Vein endothelial cell (primary cell): ENCODE measurements at places on chromosomes 4 and X. TPM values are rescaled to one million over a fixed set of nuclear protein-coding genes. Genes with fewer than 3 reads are reported as not detected.

The HPGD gene
- not detected in 2 replicates for total RNA-seq

The P2RY8 gene
- total RNA-seq = under 0.01 TPM in 1 of 2 replicates, not detected in the other

The TSPAN6 gene
- 41.9 and 63.0 TPM in 2 replicates for total RNA-seq

The CCKAR gene
- total RNA-seq = not detected in 2 replicates

The DLG3 gene
- total RNA-seq = 1.2 and 1.3 TPM in 2 replicates

The ZNF157 gene
- total RNA-seq = under 0.01 TPM in 1 of 2 replicates, not detected in the other

The CCNG2 gene
- 20.6 and 21.3 TPM in 2 replicates for total RNA-seq

The INPP4B gene
- total RNA-seq = 8.5 and 10.2 TPM in 2 replicates

The TGIF2LX gene
- total RNA-seq = not detected in 2 replicates

The FANCB gene
- 2.6 and 6.0 TPM in 2 replicates for total RNA-seq

The OPN1MW gene
- total RNA-seq = not detected in 2 replicates

The WNK3 gene
- 0.65 and 1.2 TPM in 2 replicates for total RNA-seq

The HDX gene
- 8.5 and 10.9 TPM in 2 replicates for total RNA-seq

The C4orf36 gene
- 0.33 and 0.57 TPM in 2 replicates for total RNA-seq

The MSMO1 gene
- total RNA-seq = 49.6 and 127 TPM in 2 replicates

The PLXNB3 gene
- 11.0 and 11.4 TPM in 2 replicates for total RNA-seq

The CENPVL3 gene
- total RNA-seq = not detected in 2 replicates

The RHOXF2 gene
- total RNA-seq = not detected in 2 replicates

The AFM gene
- not detected in 2 replicates for total RNA-seq

The GIMD1 gene
- not detected in 2 replicates for total RNA-seq

The FAM47E gene
- not detected in 2 replicates for total RNA-seq

The GALNTL6 gene
- not detected in 2 replicates for total RNA-seq

The GNPDA2 gene
- 15.0 and 23.2 TPM in 2 replicates for total RNA-seq

The PNMA6F gene
- not detected in 2 replicates for total RNA-seq

The PFKFB1 gene
- under 0.01 and 0.10 TPM in 2 replicates for total RNA-seq

The EXOC1L gene
- total RNA-seq = not detected in 2 replicates

The MORC4 gene
- 10.1 and 12.6 TPM in 2 replicates for total RNA-seq
